ENCODE measurements at places on chromosomes 4 and X. TPM values are rescaled to one million over a fixed set of nuclear protein-coding genes. Genes with fewer than 3 reads are reported as not detected.

SERTM2 gene
- total RNA-seq: 0.22 TPM

BEX5 gene
- 7.7 TPM for total RNA-seq

DNA sequence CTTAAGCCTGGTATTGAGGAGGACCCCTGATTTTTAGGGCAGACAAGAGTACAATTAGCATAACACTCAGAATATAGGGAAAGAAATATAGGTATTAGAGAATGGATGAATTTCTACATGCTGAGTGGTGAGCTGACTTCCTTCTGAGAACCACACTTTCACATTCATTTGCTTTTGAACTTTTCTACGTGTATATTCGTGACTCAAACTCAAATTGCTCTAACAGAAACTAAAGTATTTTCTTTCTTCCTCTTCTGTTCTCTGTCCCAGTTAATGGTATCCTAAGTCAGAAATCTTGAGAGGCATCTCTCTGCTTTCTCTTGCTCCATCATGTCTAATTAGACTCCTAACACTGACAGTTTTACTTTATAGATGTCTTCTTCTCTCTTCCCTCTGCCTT lies 103.2 kb upstream of the CITED1 start:
- H3K27me3 ChIP-seq: no peaks in the 10 kb centered on the region
- no peak overlapping the region for H3K4me3 ChIP-seq
- H3K36me3 ChIP-seq: peaks cover 5% of the 10 kb centered on the region
- DNase-seq: no peak
- H3K27ac ChIP-seq: no peak overlapping the region

FABP2 gene
- not detected for total RNA-seq

GRCh38 chrX:37553476-37553875 lies 18.0 kb upstream of the LANCL3 start:
- H3K4me3 ChIP-seq: no peak overlapping the region
- no peak for DNase-seq
- H3K27ac ChIP-seq: no peak overlapping the region
- H3K36me3 ChIP-seq: no peaks in the 10 kb centered on the region

P2RY8 gene
- total RNA-seq: not detected

CTAG1B gene
- total RNA-seq: not detected
